Hematopoietic multipotent progenitor cell treated with erythropoietin and hydrocortisone succinate and interleukin-3 and kit ligand, for 6 days (in vitro differentiated cells): ENCODE measurements at places on chromosomes 6 and 20.

DNA sequence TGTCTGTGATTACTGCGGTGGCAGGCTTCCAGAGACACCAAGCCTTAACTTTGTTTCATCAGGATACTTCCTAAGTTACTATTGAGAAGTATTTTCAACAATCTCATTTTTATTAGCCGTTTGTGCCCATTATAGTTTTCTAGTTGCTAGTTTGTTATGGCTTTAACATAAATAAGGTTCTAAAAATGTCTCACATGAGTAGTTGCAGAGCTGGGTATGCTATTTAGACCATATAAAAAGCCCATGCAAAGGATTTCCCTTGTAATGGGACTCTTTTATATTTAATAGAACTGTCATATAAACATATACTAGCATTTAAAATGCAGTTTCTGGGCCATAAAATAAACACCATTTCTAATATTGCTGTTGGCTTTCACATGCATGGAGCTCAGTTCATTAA, 205.3 kb upstream of the TCF21 start:
- no peak for DNase-seq

GRCh38 chr6:7446619-7447325, 57.2 kb downstream of the RIOK1 start:
- no peak for DNase-seq

DNA sequence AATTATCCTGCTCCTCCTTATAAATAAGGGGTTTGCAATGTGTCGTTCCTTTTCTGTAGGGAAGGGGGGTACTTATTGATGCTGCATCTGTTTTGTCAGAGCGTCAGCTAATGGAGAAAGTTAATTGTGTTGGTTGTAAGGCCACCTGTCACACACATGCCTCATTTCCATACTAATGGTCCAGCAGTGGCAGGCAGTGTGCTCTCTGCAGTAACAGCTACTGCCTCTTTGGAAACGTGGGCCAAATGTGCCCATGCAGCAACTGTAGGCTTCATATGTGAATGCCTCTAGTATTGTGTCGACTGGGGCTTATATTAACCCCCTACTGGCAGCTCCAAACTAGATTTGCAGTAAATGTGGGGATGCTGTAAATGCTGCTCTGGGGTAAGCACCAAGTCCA, 56.3 kb upstream of the OLIG3 start:
- no peak for DNase-seq

- DNase-seq, result peak; percentile 18
Measured at GRCh38 chr6:147046141-147046877, 157.9 kb upstream of the STXBP5 start.

- DNase-seq, result no peak
Measured at GRCh38 chr20:53097791-53098190, 125.6 kb downstream of the TSHZ2 start.

DNA sequence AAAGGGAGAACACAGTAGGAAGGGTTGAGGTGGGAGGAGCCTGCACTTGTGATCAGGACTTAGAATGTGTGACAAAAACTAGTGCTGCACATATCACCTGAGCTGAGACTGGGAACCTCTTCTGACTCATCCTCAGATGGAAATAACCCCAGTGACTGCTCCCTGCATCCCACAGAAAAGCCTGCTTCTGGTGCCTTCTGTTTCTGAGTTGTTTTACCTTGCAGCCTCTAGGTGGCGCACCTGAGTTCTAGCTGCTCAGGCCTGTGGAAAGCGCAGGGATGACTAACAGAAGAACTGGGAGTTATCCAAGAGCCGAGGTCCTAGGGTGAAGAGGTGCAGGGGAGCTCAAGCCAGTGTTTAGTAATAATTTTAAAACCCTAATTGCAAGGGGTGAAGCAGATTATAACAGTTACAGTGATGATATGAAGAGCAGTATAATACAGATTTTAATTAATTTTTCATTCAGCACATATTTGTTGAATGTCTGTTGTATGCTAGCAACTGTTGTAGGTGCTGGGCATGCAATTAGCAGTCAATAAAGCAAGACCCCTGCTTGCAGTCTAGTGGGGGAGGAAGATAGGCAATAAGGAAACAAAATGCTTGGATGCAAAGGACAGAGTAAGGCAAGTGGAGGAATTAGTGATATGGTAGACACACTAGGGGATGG, 302.5 kb downstream of the DHX35 start:
- DNase-seq, result peak; percentile 66

DNA sequence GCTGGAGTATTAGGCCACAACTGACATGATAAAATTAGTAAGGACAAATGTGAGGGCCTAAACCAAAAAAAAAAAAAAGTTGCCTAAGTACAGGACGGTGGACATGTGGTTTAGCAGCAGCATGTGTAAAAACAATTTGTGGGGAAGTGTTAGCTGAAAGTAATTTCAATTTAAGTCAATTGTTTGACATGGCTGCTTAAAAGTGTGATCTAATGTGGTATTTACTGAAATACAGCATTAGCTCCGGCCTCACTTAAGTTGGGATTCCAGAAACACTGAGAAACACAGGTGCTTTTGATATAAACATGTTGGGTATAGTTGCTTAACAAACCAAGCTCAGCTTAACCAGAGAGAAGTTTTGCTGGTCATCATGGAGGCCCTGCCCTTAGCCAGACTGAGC, 119.7 kb downstream of the FYN start:
- no peak for DNase-seq

DNA sequence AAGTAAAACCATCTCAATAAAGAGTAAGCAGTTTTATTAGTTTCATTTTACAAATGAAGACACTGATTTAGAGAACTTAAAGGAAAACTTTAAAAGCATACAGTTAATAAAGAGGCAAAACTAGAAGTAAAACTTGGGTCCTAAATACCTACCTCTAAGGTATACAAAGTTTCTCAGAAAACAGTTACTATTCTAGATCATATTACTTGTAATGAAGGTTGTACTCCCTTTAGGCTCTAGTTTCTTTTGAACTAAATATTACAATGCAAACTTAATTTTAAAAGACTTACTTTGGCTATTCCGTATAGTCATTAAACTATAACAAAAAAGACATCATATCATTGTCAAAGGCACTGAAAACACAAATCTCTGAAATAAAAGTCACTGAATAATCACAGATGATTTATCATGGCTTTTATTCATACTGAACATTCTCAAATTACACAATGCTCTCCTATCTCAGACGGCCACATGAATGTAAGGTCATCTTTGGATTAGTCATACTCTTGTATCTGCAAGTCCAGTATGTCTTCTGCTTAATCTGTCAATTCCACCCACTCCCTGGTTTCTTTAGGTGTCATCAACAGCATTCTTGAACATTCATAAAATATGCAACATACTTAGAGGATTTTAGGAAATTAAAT, 361.6 kb upstream of the RUNX2 start:
- DNase-seq, result peak; percentile 80

- no peak for DNase-seq
Measured at GRCh38 chr6:111038534-111039252, 48.6 kb upstream of the SLC16A10 start.

- no peak for DNase-seq
Measured at GRCh38 chr20:34435589-34435988, 72.5 kb downstream of the ITCH start.

DNA sequence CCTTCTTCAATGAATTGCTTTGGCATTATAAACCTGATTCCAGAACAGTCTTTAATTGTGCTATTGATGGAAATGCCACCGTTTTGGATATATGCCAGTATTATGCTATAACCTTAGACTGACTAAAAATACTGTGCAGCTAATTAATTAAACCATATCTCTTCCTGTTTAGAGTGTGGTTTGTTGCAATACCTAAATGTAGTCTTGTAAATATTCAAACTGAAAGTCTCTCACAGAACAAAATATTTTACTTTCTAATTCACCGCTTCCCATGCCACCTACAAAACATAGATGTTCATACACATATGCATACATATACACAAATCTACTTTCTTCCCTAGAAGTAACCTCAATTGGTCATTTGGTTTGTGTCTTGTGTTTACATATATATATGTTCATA, 126.6 kb downstream of the SIM1 start:
- DNase-seq, result no peak

- DNase-seq, result peak; percentile 70
Measured at GRCh38 chr20:49615401-49616153, 47.6 kb upstream of the PTGIS start.

GRCh38 chr6:32703347-32703746, 36.9 kb upstream of the HLA-DQB1 start:
- no peak for DNase-seq

- no peak for DNase-seq
Measured at GRCh38 chr20:58700823-58701222, 8.2 kb downstream of the NPEPL1 start.

- DNase-seq, result peak; percentile 67
Measured at GRCh38 chr6:3259491-3259958, 778 bp downstream of the PSMG4 start.

DNA sequence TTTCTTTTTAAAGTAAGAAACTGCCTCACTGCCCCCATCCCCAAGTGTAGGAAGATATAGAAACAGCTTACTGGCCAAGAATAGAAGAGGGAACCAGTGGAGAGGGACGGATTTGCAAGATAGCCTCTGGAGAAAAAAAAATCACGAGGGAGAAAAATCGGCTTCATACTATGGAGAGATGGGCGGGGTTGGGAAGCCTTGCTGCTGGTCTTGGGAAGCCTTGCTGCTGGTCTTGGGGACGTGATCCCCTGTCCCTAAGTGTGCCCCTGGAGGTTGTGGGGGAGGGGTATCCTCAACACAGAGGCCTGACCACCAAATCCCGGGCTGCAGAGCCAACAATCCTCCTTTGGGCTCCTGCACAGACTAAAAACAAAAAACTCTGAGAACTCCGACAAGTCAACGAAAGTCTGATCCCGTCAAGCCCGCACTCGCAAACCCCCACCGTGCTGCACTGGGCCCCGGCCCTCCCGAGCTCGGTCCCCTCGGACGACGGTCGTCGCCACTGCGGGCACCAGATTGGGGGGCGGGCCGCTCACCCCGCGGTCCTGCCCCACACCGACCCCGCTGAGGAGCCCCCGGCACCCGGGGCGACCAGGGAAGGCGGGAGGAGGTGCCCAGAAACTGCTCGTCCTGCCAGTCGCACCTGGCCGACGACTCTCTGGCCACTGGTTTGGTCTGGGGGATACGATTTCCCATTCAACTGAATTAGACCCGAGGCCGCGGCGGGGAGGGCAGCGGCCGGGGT, 750 bp downstream of the MAP7 start:
- DNase-seq, result peak; percentile 22

DNA sequence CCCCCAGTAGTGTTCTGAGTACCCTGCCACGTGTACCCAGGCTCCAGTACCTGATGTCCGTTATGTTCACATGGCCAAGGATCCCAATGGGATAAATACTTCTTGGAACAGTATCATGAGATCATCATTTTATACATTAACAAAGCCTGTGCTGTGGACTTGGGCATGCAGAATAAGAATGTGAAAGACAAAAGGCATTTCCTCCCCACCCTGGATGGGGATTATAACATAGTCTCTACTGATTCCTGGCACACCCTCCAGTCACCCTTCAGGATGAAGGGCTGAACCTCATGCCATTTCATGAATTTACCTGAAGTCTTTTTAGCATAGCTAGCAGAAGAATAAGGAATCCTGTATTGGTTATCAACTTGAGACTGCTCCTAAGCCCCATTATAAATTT, 2.8 kb downstream of the TNFRSF21 start:
- no peak for DNase-seq

DNA sequence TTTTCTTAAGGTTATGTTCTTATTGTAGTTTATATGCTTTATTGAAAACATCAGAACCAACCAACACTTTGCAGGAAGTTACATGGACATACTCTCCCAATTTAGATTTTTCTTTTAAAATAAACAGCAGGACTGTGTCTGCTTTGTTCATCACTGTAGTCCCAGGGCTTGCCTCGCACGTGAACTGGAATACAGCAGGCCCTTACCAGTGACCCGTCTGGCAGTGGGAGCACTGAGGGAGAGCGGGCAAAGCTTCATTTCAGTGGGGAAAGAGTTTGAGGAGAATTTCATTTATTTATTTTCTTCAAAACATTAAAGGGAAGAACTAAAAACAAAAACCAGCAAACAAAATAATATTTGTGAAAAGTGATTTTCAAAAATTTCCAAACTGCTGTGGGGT, 230.8 kb downstream of the PAX1 start:
- no peak for DNase-seq

DNA sequence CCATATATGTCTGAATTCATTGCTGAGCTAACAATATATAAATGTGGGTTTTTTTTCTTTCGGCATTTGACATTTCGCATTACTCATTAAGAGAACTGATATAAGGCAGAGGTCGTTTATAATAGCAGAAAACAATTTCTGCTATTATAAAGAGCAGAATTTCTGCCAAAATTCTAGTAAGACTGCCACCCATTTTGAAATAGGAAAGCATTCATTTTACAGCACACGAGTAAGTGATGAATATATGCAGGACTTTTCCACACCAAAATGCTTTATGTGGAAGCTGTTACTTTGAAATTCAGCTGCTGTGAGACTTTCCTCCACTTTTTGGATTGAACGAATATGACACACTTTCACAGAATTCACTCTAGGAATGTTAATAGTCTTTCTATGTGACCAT, 610.9 kb upstream of the MAN1A1 start:
- no peak for DNase-seq
